ENCODE measurements at places on chromosomes 2 and 18.

- no peak for DNase-seq
Observed at GRCh38 chr18:55900380-55900779, 312.4 kb upstream of the TCF4 start.

DNA sequence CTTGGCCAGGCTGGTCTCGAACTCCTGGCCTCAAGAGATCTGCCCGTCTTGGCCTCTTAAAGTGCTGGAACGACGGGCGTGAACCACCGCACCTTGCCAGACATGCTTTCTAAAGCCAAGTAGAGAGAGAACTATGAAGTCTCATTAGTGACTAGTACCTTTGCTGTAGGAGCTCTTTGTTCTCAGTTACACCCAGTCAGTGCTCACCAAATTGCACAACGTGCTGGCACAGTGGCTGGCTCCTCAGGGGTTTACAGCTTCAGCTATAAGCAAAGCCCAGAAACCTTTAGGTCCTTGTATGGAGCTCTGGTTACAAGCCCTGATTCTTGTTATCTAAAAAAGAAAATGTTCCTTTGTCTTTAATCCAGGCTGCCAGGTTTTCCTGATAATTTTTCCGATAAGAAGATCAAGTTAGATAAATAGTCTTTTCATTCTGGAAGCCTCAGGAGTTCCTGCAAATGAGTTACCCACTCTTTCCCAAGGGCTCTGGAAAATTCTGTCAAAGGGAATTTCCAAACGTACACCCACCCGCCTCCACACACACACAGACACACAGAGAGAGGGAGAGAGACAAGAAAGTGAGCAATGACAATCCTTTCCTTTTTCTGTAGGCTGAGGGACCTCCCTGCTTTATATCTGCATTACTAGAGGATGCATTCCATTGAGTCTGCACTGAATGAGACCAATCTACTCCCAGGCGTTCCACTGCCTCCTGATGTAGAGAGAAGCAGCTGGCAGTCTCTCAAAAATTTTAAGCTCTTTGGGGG, 100.2 kb upstream of the CSRNP3 start:
- DNase-seq = no peak

- no peak for DNase-seq
Observed at GRCh38 chr2:200318940-200319435, 12.5 kb downstream of the SPATS2L start.

- DNase-seq = no peak
Observed at GRCh38 chr2:84878459-84878858, 2.4 kb downstream of the TRABD2A start.

DNA sequence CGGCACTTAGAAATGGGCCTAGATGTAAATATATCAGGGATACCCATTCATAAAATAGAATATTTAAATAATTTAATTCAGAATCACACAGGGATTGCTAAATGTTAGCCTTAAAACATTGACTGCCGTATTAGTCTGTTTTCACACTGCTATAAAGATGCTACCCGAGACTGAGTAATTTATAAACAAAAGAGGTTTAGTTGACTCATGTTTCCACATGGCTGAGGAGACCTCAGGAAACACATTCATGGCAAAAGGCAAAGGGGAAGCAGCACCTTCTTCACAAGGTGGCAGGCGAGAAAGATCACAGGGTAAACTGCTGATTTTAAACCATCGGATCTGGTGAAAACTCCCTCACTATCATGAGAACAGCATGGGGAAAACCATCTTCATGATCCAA, 223.6 kb upstream of the GULP1 start:
- peak; percentile 14 for DNase-seq

- DNase-seq = no peak
Observed at GRCh38 chr18:48986851-48987761, 36.3 kb upstream of the SMAD7 start.

- DNase-seq = no peak
Observed at GRCh38 chr2:7744827-7745226, 827.6 kb downstream of the RNF144A start.

GRCh38 chr18:45355944-45356520, 259.2 kb upstream of the SLC14A2 start:
- DNase-seq = peak; percentile 19

- DNase-seq = peak; percentile 50
Observed at GRCh38 chr18:22813648-22814328, 119.3 kb upstream of the RBBP8 start.

- DNase-seq = peak; percentile 34
Observed at GRCh38 chr2:139031722-139032121, 251.5 kb upstream of the NXPH2 start.
